Right atrium auricular region (tissue), 2 donors: ENCODE measurements at places on chromosomes 12 and 14. TPM values are rescaled to one million over a fixed set of nuclear protein-coding genes. Genes with fewer than 3 reads are reported as not detected.

- no peak for DNase-seq
These were observed 172.9 kb upstream of the PRICKLE1 start for GRCh38 chr12:42762395-42762925.

Gene SAMD15
- 0.39 TPM for total RNA-seq

- DNase-seq: no peak
These were observed 364.1 kb upstream of the KITLG start for GRCh38 chr12:88944397-88944796.

DNA sequence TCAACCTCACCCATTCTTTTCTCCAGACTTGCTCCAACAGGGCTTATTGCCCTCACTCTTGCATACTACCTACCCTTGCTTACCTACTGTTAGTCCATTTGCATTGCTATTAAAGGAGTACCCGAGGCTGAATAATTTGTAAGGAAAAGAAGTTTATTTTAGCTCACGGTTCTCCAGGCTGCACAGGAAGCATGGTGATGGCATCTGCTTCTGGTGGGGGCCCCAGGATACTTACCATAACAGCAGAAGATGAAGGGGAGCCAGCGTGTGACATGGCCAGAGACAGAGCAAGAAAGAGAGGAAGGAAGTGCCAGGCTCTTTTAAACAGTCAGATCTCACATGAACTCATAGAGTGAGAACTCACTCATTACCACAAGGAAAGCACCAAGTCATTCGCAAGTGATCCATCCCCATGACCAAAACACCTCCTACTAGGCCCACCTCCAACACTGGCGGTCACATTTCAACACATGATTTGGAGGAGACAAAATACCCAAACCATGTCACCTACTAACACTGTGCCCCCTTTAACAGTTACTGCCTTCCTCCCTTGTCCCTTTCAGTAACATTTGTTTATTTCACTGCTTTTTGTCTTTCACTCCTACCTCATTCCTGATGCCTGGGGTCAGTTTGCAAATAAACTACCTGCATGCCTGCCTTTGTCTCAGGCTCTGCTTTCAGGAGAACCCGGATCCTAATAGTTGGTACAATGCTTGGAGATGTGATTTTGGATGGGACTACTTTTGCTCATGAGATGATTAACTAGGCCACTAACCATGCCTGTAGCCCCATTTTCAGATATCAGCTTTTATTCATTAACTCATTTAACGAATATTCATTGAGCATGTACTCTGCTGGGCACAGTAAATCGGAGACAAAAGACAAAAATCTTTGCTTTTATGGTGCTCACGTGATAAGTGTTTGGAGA lies 41.6 kb upstream of the CSRP2 start:
- DNase-seq: no peak

DNA sequence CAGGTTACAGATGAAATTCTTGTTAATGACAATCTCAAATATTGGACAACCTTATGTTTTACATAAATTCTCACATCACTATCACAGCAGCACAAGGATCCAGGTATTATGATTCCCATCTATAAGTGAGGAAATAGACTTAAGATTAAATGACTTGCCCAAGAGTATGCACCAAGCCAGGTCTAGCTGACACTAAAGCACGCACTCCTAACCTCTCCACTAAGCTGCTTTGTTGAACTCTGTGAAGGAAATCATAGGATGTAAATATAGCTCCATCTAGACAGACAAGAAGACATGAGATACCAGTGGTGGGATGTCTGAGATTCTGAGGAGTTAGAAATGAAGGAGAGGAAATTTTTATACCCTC lies 87.9 kb downstream of the PHLDA1 start:
- DNase-seq: no peak

GRCh38 chr12:1844661-1845409 lies 24.5 kb downstream of the LRTM2 start:
- DNase-seq: no peak

Gene TAS2R14
- 1.2 TPM for total RNA-seq

- no peak for DNase-seq
These were observed 45.1 kb downstream of the FAM222A start for GRCh38 chr12:109758426-109759420.

- DNase-seq: no peak
These were observed 37.7 kb downstream of the DIP2B start for GRCh38 chr12:50542448-50542847.

- no peak for DNase-seq
These were observed 10.6 kb upstream of the LBHD2 start for GRCh38 chr14:103073367-103073875.

Gene KCNA1
- not detected for total RNA-seq

- DNase-seq: no peak
These were observed 217.4 kb upstream of the DIO2 start for GRCh38 chr14:80428671-80429070.

DNA sequence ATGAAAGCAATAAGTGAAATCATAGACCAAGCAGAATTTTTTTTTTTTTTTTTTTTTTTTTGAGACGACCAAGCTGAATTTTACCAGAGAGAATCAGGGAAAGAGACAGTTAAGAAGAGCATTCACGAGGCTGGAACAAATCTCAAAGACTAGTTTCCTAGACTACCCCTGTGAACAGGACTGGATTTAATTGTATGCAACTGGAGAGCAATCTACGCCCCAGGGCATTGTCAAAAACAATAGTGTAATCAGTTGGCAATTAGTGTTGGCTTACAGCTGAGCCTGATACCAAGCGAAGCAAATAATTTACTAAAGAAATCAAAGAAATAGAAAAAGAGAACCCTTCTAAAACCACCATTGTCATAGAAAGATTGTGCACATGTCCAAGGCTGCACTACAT lies 232.9 kb upstream of the CPNE8 start:
- no peak for DNase-seq
